ENCODE measurements at places on chromosomes 5 and 9.

DNA sequence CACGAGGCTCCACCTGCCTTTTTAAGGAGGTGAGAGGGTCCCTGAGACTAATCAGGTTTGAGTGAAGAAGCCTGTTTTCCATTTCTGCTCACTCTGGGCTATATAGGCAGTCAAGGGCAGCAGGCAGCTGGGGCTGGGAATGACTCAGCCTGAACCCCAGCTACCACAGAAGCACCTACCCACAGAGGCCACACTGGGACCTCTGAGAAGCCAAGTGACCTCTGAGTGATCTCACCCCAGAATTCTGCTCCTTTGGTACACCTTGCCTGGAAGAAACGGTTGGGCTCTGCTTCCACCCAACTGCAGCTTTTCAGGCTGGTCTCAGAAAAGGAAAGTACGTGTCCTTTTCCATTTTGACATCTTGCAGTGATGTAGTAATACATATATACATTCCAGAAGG lies 6.8 kb downstream of the FAM219A start:
- H3K4me3 ChIP-seq: no peak overlapping the region
- no peak overlapping the region for H3K27ac ChIP-seq
- peak; percentile 54 for DNase-seq
- peaks cover 9% of the 10 kb centered on the region for H3K4me1 ChIP-seq
- H3K36me3 ChIP-seq: no peaks in the 10 kb centered on the region

- H3K27me3 ChIP-seq: no peaks in the 10 kb centered on the region
- DNase-seq: peak; percentile 52
- peaks cover 15% of the 10 kb centered on the region for H3K36me3 ChIP-seq
- H3K27ac ChIP-seq: no peak overlapping the region
Observed at GRCh38 chr5:14250084-14250695, 107.0 kb downstream of the TRIO start.

DNA sequence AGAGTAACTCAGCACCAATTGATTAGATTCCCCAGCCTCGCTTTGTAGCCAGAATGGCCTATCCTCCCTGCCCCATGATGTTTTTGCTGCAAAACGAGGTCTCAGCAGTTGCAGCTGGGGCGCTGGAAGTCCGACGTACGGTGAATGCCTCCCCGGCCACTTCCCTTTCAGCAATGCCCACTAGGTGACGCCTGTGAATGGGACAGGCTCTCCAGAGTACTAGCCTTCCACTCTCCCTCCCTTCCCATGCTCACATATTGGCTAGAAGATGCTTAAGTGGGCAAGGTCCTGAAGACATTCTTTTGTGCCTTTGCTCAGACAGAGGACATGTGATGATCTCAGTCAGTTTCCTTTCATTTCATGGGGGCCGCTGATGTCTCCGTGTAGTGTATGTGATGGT lies 50.8 kb downstream of the DMRT2 start:
- no peaks in the 10 kb centered on the region for H3K27me3 ChIP-seq
- H3K4me3 ChIP-seq: no peak overlapping the region
- H3K4me1 ChIP-seq: no peaks in the 10 kb centered on the region
- no peaks in the 10 kb centered on the region for H3K36me3 ChIP-seq

DNA sequence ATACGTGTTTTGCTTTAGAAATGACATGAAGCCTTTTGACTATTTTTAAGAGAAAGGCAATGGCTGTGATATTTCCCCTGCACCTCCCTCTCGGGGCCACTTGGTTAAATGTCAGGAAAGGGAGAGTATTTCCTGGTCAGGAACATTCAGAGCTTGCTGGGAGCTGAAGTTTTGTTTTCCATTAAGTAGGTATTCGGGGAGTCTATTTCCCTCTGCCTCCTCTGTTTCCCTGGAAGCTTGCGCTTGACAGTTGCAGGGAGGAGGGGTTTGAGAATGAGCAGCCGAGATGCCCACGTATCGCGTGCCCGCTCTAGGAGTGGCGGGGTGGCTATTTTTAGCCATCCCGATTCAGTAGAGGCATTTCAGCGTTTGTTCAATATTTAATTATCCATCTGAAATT lies 6.7 kb downstream of the DAB2IP start:
- no peak for DNase-seq
- H3K27me3 ChIP-seq: no peaks in the 10 kb centered on the region
- no peak overlapping the region for H3K4me3 ChIP-seq
- peaks cover 6% of the 10 kb centered on the region for H3K4me1 ChIP-seq
- no peaks in the 10 kb centered on the region for H3K36me3 ChIP-seq

DNA sequence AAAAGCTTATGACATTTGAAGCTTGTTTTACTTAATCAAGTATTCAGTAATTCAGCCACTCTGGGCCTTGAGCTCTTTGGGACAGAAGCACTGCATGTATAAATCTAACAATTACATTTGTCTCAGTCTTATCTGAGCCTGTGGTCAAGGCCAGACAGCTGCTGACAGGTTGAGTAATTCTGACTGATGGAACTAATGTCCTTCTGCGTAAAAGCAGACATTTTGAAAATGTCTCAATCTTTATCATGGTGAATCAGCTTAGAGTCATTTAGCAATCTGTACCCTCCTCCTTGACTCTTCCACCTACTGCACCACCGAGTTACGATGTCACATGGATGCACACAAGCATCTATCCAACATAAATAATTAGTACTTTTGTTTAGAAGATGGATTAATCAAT lies 400.0 kb downstream of the ARRDC3 start:
- DNase-seq: peak; percentile 93
- H3K27ac ChIP-seq: no peak overlapping the region
- peaks cover 45% of the 10 kb centered on the region for H3K27me3 ChIP-seq
- peaks cover 2% of the 10 kb centered on the region for H3K4me1 ChIP-seq
- H3K36me3 ChIP-seq: no peaks in the 10 kb centered on the region

DNA sequence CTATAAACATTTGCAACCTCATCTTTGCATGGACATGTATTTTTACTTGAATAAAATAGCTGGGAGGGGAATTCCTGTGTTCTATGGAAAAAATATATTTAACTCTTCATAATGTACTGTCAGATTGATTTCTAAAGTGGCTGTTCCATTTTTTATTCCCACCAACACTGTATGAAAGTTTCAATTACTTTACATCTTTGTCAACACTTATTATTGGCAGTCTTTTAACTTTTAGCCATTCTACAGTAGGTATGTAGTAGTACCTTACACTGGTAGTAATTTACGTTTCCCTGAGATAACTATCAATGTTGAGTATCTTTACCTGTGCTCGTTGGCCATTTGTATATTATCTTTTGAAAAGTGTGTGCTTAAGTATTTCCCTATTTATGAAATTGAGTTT lies 429.7 kb downstream of the KIAA0825 start:
- H3K27me3 ChIP-seq: no peaks in the 10 kb centered on the region
- no peaks in the 10 kb centered on the region for H3K36me3 ChIP-seq
- no peak for DNase-seq
- H3K27ac ChIP-seq: no peak overlapping the region
- no peaks in the 10 kb centered on the region for H3K4me1 ChIP-seq

DNA sequence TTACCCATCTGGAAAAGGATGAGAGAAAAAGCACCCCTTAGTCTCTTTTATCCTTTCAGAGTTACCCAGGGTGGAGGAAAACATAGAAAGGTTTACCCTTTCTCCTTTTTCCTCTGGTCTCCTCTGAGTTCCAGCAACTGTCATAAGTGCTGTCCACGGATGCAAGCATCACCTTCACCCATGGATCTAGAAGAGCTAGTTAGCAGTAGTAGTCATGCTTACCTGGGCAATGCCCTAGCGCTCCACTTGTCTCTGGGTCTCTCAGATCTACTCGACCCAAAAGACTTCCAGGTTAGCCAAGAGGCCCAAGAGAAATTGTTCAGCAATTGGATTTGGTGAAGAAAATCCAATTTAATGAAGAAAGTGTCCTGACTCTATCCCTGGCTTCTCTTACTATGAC lies 656.2 kb upstream of the PTPRD start:
- H3K4me3 ChIP-seq: no peak overlapping the region
- no peaks in the 10 kb centered on the region for H3K27me3 ChIP-seq
- no peak overlapping the region for H3K27ac ChIP-seq
- no peaks in the 10 kb centered on the region for H3K36me3 ChIP-seq

GRCh38 chr9:80158131-80158530 lies 586.4 kb downstream of the TLE4 start:
- no peaks in the 10 kb centered on the region for H3K36me3 ChIP-seq
- no peak for DNase-seq
- no peaks in the 10 kb centered on the region for H3K27me3 ChIP-seq
- no peaks in the 10 kb centered on the region for H3K4me1 ChIP-seq

DNA sequence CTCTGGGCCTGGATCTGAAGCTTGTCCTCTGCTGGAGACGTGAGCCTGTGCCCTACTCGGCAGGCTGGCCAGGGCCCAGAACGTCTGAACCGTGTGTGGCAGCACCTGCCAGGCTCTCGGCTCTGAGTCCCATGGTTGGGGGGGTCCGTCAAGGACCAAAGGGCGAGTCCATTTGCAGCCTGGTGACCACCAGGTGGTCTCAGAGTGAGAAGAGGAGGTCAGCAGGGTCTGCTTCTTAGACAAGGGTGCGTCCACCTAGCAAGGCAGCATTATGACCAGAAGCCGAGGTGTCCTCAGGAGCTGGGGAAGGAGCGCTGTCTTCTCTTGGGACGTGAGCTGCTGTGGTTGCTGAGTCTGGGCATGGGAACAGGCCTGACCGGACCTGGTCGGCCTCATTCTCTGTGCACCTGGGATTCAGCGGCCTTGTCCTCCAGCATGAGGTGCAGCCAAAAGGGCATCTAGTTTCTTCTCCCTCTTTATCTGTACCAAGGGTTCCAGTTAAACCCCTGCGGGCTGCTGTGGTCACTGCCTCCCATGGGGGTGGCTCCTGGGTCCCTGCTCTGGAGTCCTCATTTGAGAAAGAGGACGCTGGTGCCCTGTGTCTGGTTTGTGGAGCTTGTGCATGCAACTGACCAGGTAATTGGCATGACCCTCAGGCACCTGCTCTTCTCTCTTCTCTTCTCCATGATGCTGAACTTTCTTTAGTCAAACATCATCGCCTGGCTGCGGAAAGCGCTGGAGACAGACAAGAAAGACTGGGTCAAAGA lies 14.4 kb downstream of the EXOC3 start:
- DNase-seq: no peak
- H3K4me1 ChIP-seq: peaks cover 5% of the 10 kb centered on the region
- H3K27me3 ChIP-seq: no peaks in the 10 kb centered on the region
- H3K27ac ChIP-seq: no peak overlapping the region
- H3K4me3 ChIP-seq: no peak overlapping the region

DNA sequence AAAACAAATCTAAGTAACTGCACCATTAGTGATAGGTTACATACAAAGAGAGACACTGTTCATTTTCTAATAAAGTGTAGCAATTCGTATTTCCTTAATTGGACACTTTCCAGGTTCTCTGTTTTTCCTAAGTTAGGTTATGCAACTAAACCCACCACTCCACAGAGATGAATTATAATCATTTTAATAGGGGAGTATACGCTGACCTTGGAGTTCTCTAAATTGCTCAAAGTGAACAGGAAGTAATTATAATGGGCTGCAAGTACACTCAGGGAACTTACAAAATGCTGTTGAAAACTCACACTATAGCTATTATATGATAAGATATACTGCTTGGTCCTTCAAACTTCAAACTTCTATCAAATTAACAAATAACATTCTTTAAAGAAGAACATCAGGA lies 18.2 kb upstream of the ADCY2 start:
- H3K27ac ChIP-seq: no peak overlapping the region
- H3K4me3 ChIP-seq: no peak overlapping the region
- no peaks in the 10 kb centered on the region for H3K36me3 ChIP-seq
- H3K4me1 ChIP-seq: no peaks in the 10 kb centered on the region
- no peak for DNase-seq
- no peaks in the 10 kb centered on the region for H3K27me3 ChIP-seq

DNA sequence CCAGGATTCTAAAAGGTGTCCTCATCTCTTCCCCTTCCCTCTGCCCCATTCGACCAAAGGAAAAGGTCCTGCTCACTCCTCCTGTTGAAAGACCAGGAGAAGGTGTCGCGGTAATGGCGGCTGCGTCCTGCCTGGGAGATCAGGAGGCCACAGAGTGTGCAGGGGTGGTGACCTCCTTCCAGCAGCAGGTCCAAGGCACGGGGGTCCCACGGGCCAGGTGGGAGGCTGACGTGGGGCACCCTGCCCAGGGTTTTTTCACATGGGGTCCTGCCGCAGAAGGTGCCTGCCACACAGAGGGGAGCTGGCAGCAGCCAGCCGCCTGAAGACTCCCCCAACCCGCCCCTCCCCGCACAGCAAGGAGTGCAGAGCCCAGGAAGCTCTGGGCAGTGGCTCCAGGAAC lies 22.2 kb upstream of the ADAMTS2 start:
- no peaks in the 10 kb centered on the region for H3K4me1 ChIP-seq
- H3K4me3 ChIP-seq: no peak overlapping the region
- no peak for DNase-seq
- no peak overlapping the region for H3K27ac ChIP-seq
- H3K36me3 ChIP-seq: no peaks in the 10 kb centered on the region

GRCh38 chr5:159564031-159564430 lies 233.7 kb upstream of the IL12B start:
- no peaks in the 10 kb centered on the region for H3K4me1 ChIP-seq
- H3K4me3 ChIP-seq: no peak overlapping the region
- no peak overlapping the region for H3K27ac ChIP-seq
- no peak for DNase-seq

GRCh38 chr9:109455861-109456260 lies 42.2 kb downstream of the PTPN3 start:
- no peak overlapping the region for H3K27ac ChIP-seq
- peaks cover 2% of the 10 kb centered on the region for H3K27me3 ChIP-seq
- H3K4me3 ChIP-seq: no peak overlapping the region
- peaks cover 2% of the 10 kb centered on the region for H3K4me1 ChIP-seq
- H3K36me3 ChIP-seq: peaks cover 38% of the 10 kb centered on the region

DNA sequence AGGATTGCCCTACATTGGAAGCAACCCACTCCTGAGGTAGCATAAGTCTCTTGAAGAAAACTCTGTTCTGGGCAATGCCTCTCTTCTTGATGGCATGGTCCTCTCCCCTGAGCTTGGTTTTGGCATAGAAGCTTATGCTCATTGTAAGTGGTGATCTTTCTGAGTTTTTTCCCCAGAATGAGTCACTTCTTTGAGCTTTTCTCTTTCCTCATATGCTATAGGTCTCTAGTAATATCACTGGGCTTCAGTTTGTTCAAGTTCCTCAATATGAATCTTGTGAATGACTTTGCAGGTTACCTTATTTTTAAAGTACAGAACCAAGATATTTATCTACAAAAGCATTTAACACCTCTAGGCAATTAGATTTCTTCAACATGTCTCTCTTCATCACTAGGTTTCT lies 76.5 kb upstream of the ATG10 start:
- no peak overlapping the region for H3K27ac ChIP-seq
- H3K27me3 ChIP-seq: no peaks in the 10 kb centered on the region
- H3K4me1 ChIP-seq: no peaks in the 10 kb centered on the region
- no peak for DNase-seq

- H3K27me3 ChIP-seq: peaks cover 22% of the 10 kb centered on the region
- H3K36me3 ChIP-seq: no peaks in the 10 kb centered on the region
- no peak overlapping the region for H3K4me3 ChIP-seq
- no peak overlapping the region for H3K27ac ChIP-seq
Observed at GRCh38 chr9:128149951-128150593, 819 bp downstream of the LCN2 start.
